Smooth muscle cell of the pulmonary artery (primary cell): ENCODE measurements at places on chromosomes 3 and 15. TPM values are rescaled to one million over a fixed set of nuclear protein-coding genes. Genes with fewer than 3 reads are reported as not detected.

P2RY14 gene
- total RNA-seq, result 0.20 TPM in 1 of 2 replicates, not detected in the other

TJP1 gene
- total RNA-seq, result 47.8 and 57.5 TPM in 2 replicates

ST8SIA2 gene
- 0.13 TPM in 1 of 2 replicates, not detected in the other for total RNA-seq

IL17RB gene
- under 0.01 TPM in 1 of 2 replicates, not detected in the other for total RNA-seq

GXYLT2 gene
- total RNA-seq, result 25.7 and 33.5 TPM in 2 replicates

TMPRSS7 gene
- not detected in 2 replicates for total RNA-seq

ALPK3 gene
- 4.3 and 26.4 TPM in 2 replicates for total RNA-seq

CADPS gene
- 0.17 and 3.3 TPM in 2 replicates for total RNA-seq

GNB4 gene
- total RNA-seq, result 66.5 and 91.0 TPM in 2 replicates

CISH gene
- total RNA-seq, result 0.73 and 1.0 TPM in 2 replicates

BNC1 gene
- total RNA-seq, result 0.91 and 21.4 TPM in 2 replicates

KBTBD12 gene
- 0.03 TPM in 1 of 2 replicates, not detected in the other for total RNA-seq

LRRIQ4 gene
- 0.07 TPM in 2 replicates for total RNA-seq

NMD3 gene
- total RNA-seq, result 115 and 181 TPM in 2 replicates

CRTAP gene
- total RNA-seq, result 443 and 499 TPM in 2 replicates

LMAN1L gene
- 0.26 TPM in 1 of 2 replicates, not detected in the other for total RNA-seq

NOX5 gene
- total RNA-seq, result 0.23 and 0.39 TPM in 2 replicates

FAM107A gene
- total RNA-seq, result 0.07 TPM in 1 of 2 replicates, not detected in the other

MESP1 gene
- 0.20 and 0.26 TPM in 2 replicates for total RNA-seq

RLBP1 gene
- not detected in 2 replicates for total RNA-seq

SUSD5 gene
- total RNA-seq, result 8.4 and 13.7 TPM in 2 replicates

GABRR3 gene
- not detected in 2 replicates for total RNA-seq

LRRC3B gene
- total RNA-seq, result not detected in 2 replicates

NUP210 gene
- 0.10 and 0.46 TPM in 2 replicates for total RNA-seq

BTLA gene
- total RNA-seq, result 0.07 and 0.30 TPM in 2 replicates

MLF1 gene
- 8.5 and 9.6 TPM in 2 replicates for total RNA-seq
